ENCODE measurements at places on chromosomes 5 and 9.

DNA sequence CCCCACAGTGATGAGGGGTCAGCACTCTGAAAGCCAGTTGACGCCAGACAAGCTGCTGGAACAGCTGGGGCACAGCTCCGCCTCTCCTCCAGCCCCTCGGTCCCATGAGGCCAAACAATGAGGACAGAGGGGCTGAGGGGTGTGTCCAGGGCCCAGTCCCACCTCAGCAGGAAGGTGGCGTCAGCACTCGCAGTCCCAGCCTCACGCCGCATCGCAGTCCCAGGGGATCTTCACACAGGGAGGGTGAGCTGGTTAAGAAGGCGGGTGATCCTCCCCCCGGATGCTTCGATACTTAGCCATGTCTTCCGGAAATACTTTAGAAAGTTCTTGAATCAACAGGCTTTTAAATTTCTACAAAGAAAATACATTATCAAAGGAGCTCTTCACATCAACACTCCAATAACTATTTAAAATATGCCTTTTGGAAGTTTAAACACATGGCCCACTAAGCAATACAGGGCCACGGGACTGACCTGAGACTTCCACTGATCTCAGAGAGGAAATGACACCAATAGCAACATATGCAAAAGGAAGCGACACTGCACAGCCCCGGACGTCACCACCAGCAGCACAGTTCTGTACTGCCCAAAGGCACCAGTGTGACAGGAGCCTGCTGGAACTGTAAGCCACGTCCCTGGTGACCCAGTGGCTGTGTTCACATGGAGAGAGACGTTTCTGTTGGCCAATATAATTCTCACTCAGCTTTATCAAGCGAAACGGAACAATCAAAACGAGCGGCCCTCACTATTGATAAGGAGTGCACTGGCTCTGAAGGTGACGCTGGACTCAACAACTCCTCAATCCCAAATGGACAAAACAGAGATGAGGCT lies 5.9 kb downstream of the MED10 start:
- no peak for DNase-seq

GRCh38 chr9:2697492-2697891 lies 19.8 kb upstream of the KCNV2 start:
- no peak for DNase-seq

- no peak for DNase-seq
Observed at GRCh38 chr5:75457691-75458090, 53.7 kb downstream of the CERT1 start.

DNA sequence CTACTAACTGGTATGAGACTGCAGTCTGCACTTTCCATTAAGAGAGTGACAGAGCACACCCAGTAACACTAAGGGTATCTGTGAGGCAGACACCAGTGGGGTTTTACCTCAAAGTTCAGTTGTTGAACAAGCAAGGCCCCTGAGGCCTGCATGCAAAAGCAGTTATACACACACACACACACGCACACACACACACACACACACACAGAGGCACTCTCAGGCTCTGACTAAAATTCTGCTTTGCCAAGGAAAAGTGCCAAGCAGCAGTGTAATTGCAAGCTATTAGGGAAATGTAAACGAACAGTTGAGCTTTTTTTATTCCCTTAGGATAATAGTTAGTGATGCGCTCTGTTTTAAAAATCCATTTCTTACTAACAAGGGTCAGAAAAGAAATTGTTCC lies 377.1 kb downstream of the SPOCK1 start:
- DNase-seq = no peak

DNA sequence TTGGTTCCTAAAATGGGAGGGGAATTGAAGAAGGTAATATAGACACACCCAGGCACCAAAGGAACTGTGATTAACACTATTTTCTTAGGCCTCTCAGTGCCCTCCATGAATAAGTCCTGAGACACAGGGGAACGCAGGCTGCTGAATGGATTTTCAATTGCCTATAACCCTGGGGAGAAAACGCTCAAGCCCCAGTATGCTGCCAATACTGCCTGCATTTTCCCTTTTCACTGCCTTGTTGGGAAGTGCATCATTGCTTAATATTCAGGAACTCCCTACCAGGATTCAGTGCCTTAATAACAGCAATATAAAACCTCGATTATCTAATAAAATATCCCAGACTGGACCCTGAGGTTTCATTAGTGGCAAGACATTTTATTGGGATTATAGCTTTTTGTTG lies 25.4 kb downstream of the APBA1 start:
- no peak for DNase-seq

GRCh38 chr9:89165341-89165740 lies 13.3 kb downstream of the SHC3 start:
- no peak for DNase-seq

DNA sequence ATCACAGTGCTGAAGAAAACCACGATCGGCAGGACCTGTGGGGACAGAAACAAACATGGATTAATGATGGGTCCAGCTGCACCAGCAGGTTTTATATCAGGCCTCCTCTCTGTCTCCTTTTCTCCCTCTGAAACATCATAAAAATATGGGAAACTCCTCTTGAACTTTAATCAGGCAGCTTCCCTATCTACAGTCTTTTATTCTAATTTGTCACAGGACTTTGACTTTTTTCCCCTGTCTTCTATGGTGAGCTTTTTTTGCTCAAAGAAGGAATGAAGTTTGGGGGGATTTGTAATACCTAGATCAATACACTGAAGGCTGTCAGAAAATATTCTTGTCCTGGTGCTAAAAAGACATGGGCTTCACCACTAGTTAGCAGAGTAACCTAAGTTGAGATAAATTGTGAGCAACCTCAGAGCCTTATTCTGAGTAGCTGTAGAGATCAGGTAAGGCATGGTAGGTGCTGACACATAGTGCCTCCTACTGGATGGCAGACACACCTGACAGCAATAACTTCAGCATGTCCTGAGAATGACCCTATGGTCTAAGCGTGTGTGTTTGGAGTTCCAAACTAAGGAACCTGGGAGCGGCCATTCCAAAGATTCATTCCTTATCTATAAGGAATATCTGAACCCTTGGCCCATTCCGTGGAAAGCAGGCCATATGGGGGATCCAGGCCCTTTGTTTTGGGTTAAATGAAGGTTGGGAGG lies 46.2 kb downstream of the SLC28A3 start:
- DNase-seq = no peak
